ENCODE measurements at places on chromosomes 6 and 20.

DNA sequence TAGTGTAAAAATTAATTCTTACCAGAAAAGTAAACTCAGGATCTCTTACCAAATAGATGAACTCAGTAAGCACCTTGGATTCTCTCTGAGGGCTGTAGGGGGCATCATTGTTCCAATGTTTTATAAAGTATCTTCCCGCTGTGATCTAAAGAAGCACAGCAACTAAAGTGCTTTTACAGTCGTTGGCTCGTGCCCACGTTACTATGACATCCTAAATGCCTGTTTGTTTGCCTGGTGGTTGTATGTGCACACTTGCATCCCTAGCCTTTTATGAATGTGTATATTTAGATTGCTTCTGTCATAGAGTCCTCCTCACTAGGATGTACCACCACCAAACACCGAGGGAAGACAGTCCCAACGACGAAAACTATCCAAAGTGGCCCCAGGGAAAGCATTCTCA is 34.5 kb downstream of the SLX4IP start:
- peak overlapping the region; percentile 43 for H3K27ac ChIP-seq
- H3K4me3 ChIP-seq: no peak overlapping the region
- H3K4me1 ChIP-seq: peaks cover 68% of the 10 kb centered on the region
- no peaks in the 10 kb centered on the region for H3K27me3 ChIP-seq

GRCh38 chr6:148445116-148445515 is 102.5 kb downstream of the SASH1 start:
- H3K27ac ChIP-seq: peak overlapping the region; percentile 61
- DNase-seq: no peak
- no peaks in the 10 kb centered on the region for H3K36me3 ChIP-seq
- H3K4me3 ChIP-seq: no peak overlapping the region

DNA sequence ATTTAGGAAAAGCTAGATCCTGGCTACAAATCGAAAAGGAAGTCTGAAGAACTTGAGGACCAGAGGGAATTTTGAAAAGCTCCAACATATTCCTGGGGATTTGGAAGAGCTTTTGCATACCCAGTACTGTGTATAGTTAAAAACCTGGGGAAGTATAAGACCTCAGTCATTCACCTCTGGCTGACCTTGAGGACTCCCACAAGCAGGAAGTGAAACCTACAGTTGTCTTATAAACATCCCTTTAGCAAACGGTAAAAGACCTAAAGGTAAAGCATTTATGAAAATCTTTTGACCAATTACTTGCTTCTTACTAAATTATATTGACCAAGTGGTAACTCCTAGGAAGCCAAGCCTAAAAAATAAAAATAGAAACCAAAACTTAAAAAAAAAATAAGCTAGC is 175.0 kb downstream of the HAO1 start:
- H3K27ac ChIP-seq: no peak overlapping the region
- H3K4me1 ChIP-seq: no peaks in the 10 kb centered on the region
- no peak for DNase-seq
- no peaks in the 10 kb centered on the region for H3K36me3 ChIP-seq
- H3K27me3 ChIP-seq: no peaks in the 10 kb centered on the region

- no peaks in the 10 kb centered on the region for H3K36me3 ChIP-seq
- no peaks in the 10 kb centered on the region for H3K27me3 ChIP-seq
- H3K4me1 ChIP-seq: no peaks in the 10 kb centered on the region
- H3K27ac ChIP-seq: no peak overlapping the region
- H3K4me3 ChIP-seq: no peak overlapping the region
- DNase-seq: no peak
Observed at GRCh38 chr6:41462033-41462432, 84.1 kb upstream of the FOXP4 start.

GRCh38 chr6:48628316-48628715 is 517.3 kb upstream of the PTCHD4 start:
- no peak overlapping the region for H3K4me3 ChIP-seq
- no peaks in the 10 kb centered on the region for H3K4me1 ChIP-seq
- H3K27me3 ChIP-seq: no peaks in the 10 kb centered on the region
- H3K36me3 ChIP-seq: no peaks in the 10 kb centered on the region
